ENCODE measurements at places on chromosomes 12 and 14.

- DNase-seq = no peak
Measured at GRCh38 chr12:120933786-120934185, 29.6 kb upstream of the SPPL3 start.

DNA sequence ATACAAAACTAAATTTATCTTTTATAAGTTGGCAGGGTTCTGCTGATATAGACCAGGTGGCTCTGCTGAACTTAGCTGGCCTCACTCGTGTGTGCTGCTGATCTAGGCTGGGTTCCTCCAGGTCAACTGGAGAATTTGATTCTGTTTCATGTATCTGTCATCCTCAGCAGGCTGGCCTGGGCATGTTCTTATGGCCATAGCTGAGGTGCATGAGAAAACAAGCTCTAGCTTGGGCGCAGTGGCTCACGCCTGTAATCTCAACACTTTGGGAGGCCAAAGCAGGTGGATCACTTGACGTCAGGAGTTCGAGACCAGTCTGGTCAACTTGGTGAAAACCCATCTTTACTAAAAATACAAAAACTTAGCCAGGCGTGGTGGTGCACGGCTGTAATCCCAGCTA, 24.3 kb upstream of the BCL2L14 start:
- peak; percentile 48 for DNase-seq

DNA sequence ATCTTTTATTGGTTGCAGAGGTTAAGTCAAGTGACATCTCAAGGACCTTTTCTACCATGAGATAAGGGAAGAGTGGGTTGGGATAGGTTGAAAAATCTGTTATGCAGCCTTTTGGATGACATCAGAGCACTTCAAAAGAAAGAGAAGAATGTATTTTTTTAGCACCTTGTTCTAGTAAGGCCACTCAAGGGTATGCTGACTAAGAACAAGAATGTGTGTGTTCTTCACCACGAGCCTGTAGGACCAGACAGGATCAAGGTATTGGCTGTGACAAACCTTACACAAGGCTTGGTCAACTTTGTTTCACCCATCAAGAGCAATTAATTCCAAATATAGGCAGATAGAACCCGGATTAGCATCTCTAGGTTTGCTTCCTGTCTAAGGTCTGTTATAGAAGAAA, 142.5 kb downstream of the SAMD4A start:
- no peak for DNase-seq

- no peak for DNase-seq
Measured at GRCh38 chr14:29999013-29999539, 71.4 kb upstream of the PRKD1 start.

GRCh38 chr14:76615331-76615730, 145.9 kb upstream of the VASH1 start:
- peak; percentile 6 for DNase-seq

- no peak for DNase-seq
Measured at GRCh38 chr14:75259510-75259855, 19.1 kb upstream of the FOS start.

- no peak for DNase-seq
Measured at GRCh38 chr12:76106631-76107030, 22.1 kb upstream of the NAP1L1 start.

GRCh38 chr12:75360920-75361319, 26.4 kb downstream of the GLIPR1L1 start:
- no peak for DNase-seq

DNA sequence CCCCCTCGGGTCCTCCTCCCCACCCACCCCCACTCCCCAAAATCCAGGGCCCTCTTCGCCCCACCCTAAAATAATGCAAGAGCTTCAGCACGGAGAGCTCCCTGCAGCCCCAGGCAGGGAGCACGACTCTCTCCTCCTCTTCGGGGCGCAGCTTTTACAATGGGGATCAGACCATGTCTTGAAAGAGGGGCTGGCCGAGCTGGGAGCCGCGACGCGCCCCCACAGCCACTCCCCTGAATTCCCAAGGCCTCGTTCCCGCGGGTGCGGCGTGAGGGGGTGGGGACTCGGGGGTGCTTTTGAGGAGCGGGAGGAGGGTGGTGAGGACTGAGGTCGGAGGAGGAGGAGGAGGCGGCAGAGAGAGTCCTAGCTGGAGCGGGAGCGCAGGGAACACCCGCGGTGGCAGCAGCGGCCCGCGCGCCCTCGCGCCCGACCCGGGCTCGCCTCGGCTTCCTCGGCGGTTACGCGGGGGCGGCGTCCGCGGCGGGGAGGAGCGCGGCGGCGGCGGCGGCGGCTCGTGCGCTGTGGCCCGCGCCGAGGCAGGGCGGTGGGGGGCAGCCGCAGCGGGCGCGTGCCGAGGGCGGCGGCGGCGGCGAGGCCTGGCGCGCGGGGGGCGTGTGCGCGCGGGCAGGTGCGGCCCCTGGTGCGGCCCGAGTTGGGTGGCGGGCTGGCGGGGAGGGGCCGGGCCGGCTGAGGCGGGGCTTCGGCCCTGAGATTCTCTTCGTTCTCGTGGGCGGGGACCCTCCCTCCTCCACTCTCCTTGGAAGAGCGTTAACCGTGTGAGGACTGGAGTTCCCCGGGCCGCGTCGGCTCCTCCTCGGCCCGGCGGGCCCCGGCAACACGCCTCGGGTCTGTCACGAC, at the start of gene ANKS1B:
Gene ANKS1B (minus strand): TSS at position 666 of the 858 bp plus-strand sequence. CDS start 699 bp downstream, outside the sequence.
- DNase-seq = no peak

GRCh38 chr12:123006977-123007376, 26.5 kb downstream of the ARL6IP4 start:
- no peak for DNase-seq

- no peak for DNase-seq
Measured at GRCh38 chr12:88960213-88960878, 380.1 kb upstream of the KITLG start.

GRCh38 chr14:68293404-68293803, 473.8 kb downstream of the RAD51B start:
- no peak for DNase-seq

DNA sequence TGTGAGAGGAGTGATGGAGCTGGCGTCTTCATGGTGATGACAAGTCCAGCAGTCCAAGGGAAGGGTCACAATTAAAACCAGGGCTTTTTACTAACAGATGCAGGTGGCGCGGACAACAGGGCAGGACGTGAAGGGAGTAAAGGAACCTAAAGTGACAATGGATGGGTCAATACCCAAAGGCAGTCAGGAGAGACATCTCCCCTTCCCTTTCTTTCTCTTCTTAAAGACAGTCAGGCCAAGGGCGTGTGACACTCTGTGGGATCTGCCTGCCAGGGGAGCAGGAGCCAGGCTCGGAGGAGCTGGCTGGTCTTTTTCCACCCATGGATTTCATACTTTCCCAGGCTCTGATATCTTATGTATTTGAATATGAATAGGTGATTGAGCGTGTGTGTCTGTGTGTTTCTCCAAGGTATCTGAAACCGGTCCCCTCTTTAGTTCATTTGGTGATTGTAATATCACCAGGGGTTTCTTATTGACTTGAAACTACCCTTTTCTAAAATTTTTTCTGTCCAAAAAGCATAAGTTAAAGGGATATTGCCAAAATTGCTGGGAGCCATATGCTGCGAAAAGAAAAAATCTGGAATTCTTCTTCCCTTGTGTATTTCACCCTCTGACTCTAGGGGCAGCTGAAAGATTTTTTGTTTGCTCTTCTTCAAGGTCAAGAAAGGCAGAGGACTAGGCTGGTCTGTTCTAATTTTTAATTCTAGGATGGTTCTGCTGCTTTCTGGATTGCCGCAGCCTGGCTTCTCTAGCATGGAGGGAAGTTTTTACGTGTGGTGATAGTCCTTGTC, 61.8 kb downstream of the FBXL14 start:
- no peak for DNase-seq
